ENCODE measurements at places on chromosomes 7 and 10. TPM values are rescaled to one million over a fixed set of nuclear protein-coding genes. Genes with fewer than 3 reads are reported as not detected.

The LSM5 gene
- total RNA-seq, result 23.8 TPM

DNA sequence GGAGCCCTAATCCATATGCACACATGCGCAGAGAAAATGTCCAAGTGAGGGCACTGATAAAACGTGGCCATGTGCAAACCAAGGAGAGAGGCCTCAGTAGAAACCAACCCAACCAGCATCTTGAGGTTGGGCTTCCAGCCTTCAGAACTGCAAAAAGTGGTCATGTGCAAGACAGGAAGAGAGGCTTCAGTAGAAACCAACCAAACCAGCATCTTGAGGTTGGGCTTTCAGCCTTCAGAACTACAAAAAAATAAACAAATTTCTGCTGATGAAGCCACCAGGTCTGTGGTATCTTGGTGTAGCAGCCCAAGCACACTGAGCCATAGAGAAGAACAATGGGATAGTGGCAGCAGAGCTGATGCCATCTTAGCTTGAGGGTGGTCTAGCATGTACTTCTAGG is 371.5 kb downstream of the CALN1 start:
- no peak overlapping the region for H3K27ac ChIP-seq
- no peak for DNase-seq
- H3K27me3 ChIP-seq, result no peaks in the 10 kb centered on the region
- H3K36me3 ChIP-seq, result no peaks in the 10 kb centered on the region
- no peak overlapping the region for H3K4me3 ChIP-seq
- H3K4me1 ChIP-seq, result no peaks in the 10 kb centered on the region

- H3K4me3 ChIP-seq, result peak overlapping the region; percentile 61
- DNase-seq, result no peak
- peaks cover 3% of the 10 kb centered on the region for H3K4me1 ChIP-seq
- peaks cover 2% of the 10 kb centered on the region for H3K36me3 ChIP-seq
- H3K27me3 ChIP-seq, result peaks cover 13% of the 10 kb centered on the region
Observed at GRCh38 chr7:113710310-113711096, 208.3 kb downstream of the PPP1R3A start.

DNA sequence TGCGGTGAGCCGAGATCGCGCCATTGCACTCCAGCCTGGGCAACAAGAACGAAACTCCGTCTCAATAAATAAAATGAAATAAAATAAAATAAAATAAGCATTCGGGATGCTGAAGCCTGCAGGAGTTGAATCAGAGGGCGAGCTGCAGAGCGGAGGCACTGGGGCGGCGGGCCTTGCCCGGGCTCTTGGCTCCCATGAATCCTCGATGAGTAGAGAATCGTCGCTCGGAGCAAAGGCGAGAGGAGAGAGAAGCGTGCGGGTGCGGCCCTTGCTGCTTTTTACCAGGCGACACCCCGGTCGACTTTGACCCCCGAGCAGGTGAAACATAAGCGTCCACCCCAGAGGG is 168.3 kb downstream of the UBE2H start:
- no peak overlapping the region for H3K4me3 ChIP-seq
- H3K27ac ChIP-seq, result no peak overlapping the region

- H3K4me1 ChIP-seq, result peaks cover 3% of the 10 kb centered on the region
- peaks cover 38% of the 10 kb centered on the region for H3K27me3 ChIP-seq
- H3K4me3 ChIP-seq, result peak within 1 kb of the TSS; percentile 88
- peaks cover 3% of the 10 kb centered on the region for H3K36me3 ChIP-seq
- H3K27ac ChIP-seq, result no peak within 1 kb of the TSS
Observed at GRCh38 chr7:22356701-22357310, at the start of gene RAPGEF5. TSS of gene RAPGEF5 (minus strand) at chr7:22357154. CDS start at chr7:22357060, 94 bp downstream.

GRCh38 chr10:3782451-3783315 is 2.3 kb downstream of the KLF6 start:
- peak overlapping the region; percentile 94 for H3K4me3 ChIP-seq
- peaks cover 32% of the 10 kb centered on the region for H3K36me3 ChIP-seq
- peak overlapping the region; percentile 100 for H3K27ac ChIP-seq
- H3K27me3 ChIP-seq, result peaks cover 4% of the 10 kb centered on the region

DNA sequence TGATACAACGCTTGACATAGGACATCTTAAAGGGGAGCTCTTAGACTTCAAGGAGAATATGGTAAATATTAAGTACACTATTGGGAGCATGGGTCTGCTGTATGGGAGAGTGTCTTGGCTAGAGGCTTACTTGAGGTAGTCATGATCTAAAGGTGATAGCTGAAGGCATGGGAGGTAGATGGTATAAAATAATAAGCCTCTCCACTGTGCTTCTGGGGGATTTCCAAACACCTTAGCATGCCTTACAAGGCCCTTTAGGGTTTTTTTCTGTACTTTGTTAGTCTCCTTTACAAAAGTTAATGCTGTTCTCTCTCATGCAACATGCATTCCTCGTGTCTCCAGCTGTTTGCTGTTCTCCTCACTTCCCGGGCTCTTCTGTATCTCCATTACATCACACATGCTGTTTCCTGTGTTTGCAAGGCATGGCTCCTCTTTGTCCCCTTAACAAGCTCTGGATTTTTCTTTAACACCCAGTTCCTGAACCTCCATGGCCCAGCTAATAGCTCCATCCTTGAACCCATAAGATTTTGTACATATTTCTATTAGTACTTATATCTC is 449.7 kb downstream of the AUTS2 start:
- no peaks in the 10 kb centered on the region for H3K27me3 ChIP-seq
- H3K27ac ChIP-seq, result no peak overlapping the region
- no peak overlapping the region for H3K4me3 ChIP-seq
- H3K4me1 ChIP-seq, result no peaks in the 10 kb centered on the region

DNA sequence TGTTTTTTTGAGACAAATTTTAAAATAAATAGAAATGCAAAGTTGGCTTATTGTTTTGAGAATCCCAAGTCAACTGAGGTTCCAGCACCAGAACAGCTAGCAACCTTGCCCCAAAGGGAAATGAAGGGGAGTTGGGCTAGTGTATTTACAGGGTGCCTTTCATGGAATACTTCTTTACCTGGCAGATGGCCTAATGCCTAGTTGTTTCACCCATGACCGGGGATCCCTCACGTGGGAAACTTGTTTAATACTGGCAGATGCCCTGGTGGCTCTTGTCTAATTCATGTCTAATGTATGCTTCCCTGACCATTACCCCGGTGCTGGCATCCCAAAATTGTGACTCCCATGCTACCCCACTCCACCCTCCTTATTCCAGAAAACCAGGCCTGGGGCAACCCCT is 861.1 kb upstream of the ZWINT start:
- no peak overlapping the region for H3K27ac ChIP-seq
- no peaks in the 10 kb centered on the region for H3K4me1 ChIP-seq

DNA sequence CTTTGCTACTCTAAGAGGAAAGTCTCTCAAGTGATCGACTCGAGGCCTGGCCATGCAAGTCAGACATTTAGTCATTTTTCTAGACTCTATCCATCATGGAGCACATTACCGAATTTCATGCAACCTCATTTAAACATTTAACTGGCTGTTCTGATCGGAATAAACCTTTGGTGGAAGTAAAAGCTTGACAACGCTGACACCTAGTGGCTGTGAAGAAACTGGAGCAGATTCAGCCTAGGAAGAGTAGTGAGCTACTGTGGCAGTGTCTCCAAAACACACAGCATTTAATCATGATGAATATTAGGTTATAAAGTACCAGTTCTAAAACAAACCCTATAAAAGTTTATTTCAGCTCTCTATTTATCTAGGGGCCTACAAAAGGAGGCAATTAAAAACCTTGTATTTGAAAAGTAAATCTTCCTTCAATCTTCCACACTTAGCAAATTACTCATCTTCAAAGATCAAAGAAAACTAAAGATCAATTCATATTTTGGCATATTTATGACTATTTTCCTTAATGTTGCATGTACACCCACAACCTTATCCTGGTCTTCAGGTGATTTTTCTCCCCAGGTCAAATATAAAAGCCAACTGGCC is 175.0 kb downstream of the CTNNA3 start:
- peaks cover 22% of the 10 kb centered on the region for H3K4me1 ChIP-seq
- peak overlapping the region; percentile 72 for H3K4me3 ChIP-seq
- peaks cover 7% of the 10 kb centered on the region for H3K27me3 ChIP-seq
- H3K27ac ChIP-seq, result no peak overlapping the region
- DNase-seq, result no peak
- H3K36me3 ChIP-seq, result no peaks in the 10 kb centered on the region

- no peak for DNase-seq
- H3K4me1 ChIP-seq, result peaks cover 45% of the 10 kb centered on the region
- H3K36me3 ChIP-seq, result peaks cover 3% of the 10 kb centered on the region
- H3K4me3 ChIP-seq, result peak overlapping the region; percentile 9
- H3K27me3 ChIP-seq, result no peaks in the 10 kb centered on the region
Observed at GRCh38 chr7:92813390-92814024, 22.9 kb downstream of the CDK6 start.

GRCh38 chr10:6669269-6669859 is 89.3 kb upstream of the PRKCQ start:
- H3K27me3 ChIP-seq, result no peaks in the 10 kb centered on the region
- peaks cover 18% of the 10 kb centered on the region for H3K4me1 ChIP-seq
- no peak overlapping the region for H3K4me3 ChIP-seq

GRCh38 chr7:26900251-26900650 is 35.9 kb upstream of the SKAP2 start:
- no peak overlapping the region for H3K4me3 ChIP-seq
- H3K36me3 ChIP-seq, result no peaks in the 10 kb centered on the region
- no peaks in the 10 kb centered on the region for H3K4me1 ChIP-seq
- no peak overlapping the region for H3K27ac ChIP-seq

GRCh38 chr7:5214641-5215040 is 24.6 kb downstream of the WIPI2 start:
- DNase-seq, result no peak
- H3K36me3 ChIP-seq, result peaks cover 10% of the 10 kb centered on the region
- no peak overlapping the region for H3K27ac ChIP-seq
- H3K4me1 ChIP-seq, result peaks cover 10% of the 10 kb centered on the region
- no peaks in the 10 kb centered on the region for H3K27me3 ChIP-seq

- H3K36me3 ChIP-seq, result no peaks in the 10 kb centered on the region
- no peak overlapping the region for H3K4me3 ChIP-seq
- no peak for DNase-seq
- H3K27me3 ChIP-seq, result no peaks in the 10 kb centered on the region
- no peak overlapping the region for H3K27ac ChIP-seq
Observed at GRCh38 chr10:99673492-99673891, 14.2 kb downstream of the ENTPD7 start.

DNA sequence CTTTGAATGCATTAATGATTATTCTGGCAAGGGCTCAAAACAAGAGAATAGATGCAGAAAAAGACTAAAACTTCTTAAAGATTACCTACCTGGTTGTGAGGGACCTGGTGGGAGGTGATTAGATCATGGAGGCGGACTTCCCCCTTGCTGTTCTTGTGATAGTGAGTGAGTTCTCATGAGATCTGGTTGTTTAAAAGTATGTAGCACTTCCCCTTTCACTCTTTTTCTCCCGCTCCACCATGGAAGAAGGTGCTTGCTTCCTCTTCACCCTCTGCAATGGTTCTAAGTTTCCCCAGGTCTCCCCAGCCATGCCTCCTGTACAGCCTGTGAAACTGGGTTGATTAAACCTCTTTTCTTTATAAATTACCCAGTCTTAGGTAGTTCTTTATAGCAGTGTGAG is 226.6 kb downstream of the ARHGAP12 start:
- no peak overlapping the region for H3K4me3 ChIP-seq
- peaks cover 17% of the 10 kb centered on the region for H3K27me3 ChIP-seq
- peaks cover 2% of the 10 kb centered on the region for H3K36me3 ChIP-seq
- DNase-seq, result no peak
- peaks cover 7% of the 10 kb centered on the region for H3K4me1 ChIP-seq

DNA sequence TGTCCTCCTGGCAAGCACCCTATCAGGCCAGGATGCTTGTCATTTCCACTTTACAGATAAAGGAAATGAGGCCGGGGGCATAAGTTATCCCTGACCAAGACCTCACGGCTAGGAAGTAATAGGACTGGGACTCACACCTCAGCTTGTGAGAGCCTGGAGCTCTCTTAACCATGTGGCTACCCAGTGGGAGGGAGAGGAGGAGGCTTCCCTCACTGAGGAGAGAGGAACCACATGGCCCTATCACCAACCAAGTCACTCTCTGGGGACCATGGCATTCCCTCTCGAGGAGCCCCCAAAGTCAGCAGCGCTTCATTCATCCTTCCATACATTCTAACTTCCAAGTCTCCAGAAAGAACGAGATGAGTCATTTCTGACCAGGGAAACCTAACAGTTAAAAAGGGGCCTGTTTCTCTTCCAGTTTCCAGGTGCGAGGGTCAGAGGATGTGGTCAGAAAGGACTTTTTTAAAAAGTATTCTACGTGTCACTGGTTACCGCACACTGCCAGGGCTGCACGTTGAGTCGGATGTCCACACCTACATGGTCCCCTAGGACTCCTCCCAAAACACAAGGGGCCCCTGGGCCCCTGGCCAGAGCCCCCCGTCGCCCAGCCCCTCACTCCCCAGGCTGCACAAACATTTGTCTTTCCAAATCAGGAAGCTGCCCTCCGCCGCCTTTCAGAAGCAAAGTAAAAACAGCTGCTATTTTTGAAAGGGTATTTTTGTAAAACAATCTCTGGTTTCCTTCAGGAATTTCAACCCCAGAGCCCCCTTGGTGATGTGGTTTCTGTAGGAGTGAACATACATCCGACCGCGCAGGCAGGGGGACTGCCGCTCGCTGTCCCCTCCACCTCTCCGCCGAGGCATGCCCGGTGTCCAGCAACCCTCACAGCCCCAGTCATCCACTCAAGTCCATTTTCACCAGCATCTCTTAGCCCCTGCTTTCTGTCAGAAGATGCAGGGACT is 128.2 kb upstream of the CHST15 start:
- H3K4me3 ChIP-seq, result peak overlapping the region; percentile 15
- H3K36me3 ChIP-seq, result no peaks in the 10 kb centered on the region
- peaks cover 36% of the 10 kb centered on the region for H3K27me3 ChIP-seq
- no peak for DNase-seq
- H3K27ac ChIP-seq, result no peak overlapping the region

DNA sequence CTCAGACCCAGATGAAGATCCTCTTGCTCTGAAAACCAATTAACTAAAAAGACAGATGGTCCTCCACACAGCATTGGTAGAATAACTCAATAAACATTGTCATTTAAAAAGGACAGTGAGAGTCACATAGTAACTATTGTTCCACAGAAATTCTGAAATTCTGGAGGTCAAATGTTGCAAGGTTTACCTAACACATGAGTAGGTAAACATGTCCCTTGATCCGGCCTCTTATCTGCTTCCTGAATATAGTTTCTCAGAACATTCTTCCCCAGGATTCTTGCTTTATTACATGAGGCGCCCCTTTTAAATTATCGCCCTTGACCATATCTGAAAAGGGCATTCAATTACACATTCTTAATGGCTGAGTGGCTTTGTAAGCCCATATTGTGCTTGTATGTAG is 270.7 kb downstream of the SEMA3D start:
- no peaks in the 10 kb centered on the region for H3K4me1 ChIP-seq
- no peak for DNase-seq
- H3K36me3 ChIP-seq, result no peaks in the 10 kb centered on the region
- H3K4me3 ChIP-seq, result no peak overlapping the region

DNA sequence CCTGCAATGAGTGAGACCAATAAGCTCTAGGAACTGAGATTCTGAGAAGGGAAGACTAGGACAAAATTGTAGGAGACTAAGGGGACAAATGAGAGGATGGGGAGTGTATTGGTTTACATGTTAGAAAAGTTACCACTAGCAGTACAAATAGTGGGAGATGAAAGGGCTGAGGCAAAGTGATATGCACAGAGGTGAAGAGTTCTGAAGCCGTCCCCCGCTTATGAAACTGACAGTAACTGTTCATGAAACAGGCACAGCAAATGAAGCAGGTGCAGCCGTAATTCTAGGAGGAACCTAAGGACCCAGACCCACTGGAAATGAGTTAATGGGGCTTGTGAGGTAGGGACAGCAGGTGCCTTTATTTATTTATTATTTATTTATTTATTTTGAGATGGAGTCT is 211.3 kb downstream of the PRKG1 start:
- no peak overlapping the region for H3K4me3 ChIP-seq
- DNase-seq, result no peak
- H3K27me3 ChIP-seq, result no peaks in the 10 kb centered on the region
- H3K27ac ChIP-seq, result no peak overlapping the region
- no peaks in the 10 kb centered on the region for H3K4me1 ChIP-seq

Measured in T-helper 17 cell (primary cell).